ENCODE measurements at places on chromosomes 1 and 21.

GRCh38 chr1:41380979-41381691 lies 19.9 kb downstream of the FOXO6 start:
- no peak for DNase-seq

DNA sequence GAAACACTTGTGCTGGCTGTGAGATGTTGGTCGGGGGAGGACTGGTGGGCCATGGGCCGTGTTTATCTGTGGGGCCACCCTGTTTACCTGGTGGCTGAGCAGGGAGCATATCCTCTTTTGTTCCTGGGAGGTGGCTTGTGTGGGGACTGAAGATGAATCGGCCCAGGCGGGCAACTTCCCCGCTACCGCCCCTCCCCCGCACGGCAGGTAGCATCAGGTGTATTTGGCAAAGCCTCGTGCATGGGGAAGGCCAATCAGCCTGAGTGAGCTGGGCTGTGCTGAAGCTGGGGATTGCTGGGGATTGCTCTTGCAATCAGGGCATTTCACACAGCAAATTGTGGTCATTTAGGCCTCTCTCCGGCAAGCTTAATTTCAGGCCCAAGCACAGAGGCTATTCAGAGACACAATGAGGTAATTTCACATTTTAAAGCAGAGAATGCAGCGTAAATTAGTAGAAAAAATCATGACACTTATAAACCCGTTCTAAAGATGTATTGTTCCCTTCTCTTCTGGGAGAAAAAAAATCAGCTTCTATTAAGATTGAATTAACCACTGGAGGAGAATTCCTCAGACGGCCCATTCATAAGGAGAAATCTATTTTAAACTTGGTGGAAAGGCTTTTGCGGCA lies 197.7 kb upstream of the POU3F1 start:
- DNase-seq = no peak

- DNase-seq = no peak
These were observed 41.8 kb downstream of the BARHL2 start for GRCh38 chr1:90675161-90675847.

DNA sequence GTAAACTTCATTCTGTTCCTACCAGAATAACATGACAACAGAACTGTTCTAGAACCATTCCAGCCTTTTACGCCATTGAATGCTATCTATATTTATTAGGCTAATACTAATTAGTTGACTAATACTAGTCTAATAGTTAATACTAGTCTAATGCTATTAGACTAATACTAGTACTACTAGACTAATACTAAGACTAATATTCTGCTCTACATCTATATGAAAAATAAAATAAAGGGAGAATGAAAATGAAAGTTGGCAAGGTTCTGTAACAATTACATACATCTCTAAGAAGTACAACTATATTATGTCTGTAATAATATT lies 40.9 kb upstream of the LRRC8B start:
- no peak for DNase-seq

DNA sequence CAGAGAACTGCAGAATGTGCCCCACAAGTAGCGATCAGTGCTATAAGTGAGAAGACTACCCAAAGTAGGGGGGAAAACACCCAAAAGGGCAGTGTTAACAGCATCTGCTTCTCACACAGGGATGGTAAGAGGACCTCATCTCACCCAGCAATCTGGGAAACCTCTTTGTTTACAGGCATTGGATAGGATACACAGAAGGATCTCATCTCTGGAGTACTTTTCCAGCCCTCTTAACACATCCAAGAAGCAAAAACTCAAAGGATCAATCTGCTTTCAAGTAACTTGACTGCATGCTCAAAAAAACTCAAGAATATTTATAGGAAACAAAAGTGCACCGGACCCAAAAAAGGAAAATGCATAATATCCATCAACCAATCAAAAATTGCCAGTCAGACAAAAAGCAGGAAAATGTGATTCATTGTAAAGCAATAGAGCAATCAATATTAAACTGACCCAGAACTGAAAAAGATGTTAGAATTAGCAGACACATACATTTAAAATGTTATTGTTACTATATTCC lies 311.0 kb upstream of the CXADR start:
- no peak for DNase-seq

GRCh38 chr1:234980645-234981396 lies 147.8 kb downstream of the TOMM20 start:
- peak; percentile 76 for DNase-seq

DNA sequence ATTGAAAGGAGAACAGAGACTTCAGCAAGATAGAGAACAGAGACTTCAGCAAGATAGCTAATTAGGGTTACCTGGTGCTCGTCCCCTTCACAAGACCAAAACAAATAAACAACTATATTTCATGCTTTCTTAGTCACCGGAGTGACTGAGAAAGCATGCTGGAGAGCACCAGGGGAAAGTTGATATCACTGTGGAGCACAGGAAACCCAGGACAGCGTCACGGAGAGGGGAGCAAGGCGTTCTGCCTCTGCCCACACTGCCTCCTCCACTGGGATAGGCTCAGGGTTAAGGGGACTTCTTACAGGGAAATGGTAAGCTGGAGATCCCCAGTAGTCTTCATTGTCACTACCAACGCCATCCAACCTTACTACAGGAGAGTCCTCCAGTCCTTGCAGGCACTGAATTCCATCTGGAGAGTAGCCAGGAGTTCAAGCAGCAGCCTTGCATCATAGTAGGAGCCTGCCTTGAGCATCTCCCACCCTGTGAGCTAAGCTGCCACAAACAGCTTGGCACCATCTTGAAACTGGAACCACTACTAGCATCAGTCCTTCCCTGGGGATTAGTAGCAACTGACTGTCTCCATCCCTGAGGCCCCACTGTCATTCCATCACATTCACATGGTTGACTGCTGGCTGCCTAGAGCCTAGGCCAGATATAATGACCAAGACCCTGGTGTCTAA lies 239.4 kb downstream of the PLPP3 start:
- no peak for DNase-seq

DNA sequence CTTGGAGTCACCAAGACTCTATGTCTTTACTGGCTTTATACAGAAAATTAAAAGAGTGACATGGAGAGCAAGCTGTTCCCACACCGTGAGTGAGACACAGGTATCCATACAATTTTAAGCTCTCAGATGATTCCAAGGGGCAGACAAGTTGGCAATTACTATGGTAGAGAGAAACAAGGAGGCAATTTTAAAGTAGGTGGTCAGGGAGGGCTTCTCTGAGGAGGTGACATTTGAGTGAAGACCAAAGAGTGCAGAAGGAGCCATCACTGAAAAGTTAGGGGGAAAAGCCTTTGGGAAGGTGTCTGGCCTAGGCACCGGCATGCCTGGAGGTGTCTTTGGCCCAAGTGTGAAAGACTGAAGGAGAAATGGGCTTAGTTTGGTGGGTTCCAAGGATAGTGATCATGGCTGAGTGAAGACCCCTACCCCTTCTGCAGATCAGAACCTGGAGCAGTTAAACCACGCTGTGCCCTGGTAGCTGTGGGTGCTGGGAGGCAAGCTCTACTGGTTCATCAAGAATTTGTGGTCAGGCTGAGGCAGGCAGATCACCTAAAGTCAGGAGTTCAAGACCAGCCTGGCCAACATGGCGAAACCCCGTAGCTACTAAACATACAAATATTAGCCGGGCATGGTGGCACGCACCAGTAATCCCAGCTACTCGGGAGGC lies 10.4 kb downstream of the IFI6 start:
- DNase-seq = no peak

- no peak for DNase-seq
These were observed at the start of gene SLC30A10 for GRCh38 chr1:219927956-219928790. SLC30A10 (minus strand) TSS chr1:219928557; CDS start chr1:219928440, 117 bp downstream.

DNA sequence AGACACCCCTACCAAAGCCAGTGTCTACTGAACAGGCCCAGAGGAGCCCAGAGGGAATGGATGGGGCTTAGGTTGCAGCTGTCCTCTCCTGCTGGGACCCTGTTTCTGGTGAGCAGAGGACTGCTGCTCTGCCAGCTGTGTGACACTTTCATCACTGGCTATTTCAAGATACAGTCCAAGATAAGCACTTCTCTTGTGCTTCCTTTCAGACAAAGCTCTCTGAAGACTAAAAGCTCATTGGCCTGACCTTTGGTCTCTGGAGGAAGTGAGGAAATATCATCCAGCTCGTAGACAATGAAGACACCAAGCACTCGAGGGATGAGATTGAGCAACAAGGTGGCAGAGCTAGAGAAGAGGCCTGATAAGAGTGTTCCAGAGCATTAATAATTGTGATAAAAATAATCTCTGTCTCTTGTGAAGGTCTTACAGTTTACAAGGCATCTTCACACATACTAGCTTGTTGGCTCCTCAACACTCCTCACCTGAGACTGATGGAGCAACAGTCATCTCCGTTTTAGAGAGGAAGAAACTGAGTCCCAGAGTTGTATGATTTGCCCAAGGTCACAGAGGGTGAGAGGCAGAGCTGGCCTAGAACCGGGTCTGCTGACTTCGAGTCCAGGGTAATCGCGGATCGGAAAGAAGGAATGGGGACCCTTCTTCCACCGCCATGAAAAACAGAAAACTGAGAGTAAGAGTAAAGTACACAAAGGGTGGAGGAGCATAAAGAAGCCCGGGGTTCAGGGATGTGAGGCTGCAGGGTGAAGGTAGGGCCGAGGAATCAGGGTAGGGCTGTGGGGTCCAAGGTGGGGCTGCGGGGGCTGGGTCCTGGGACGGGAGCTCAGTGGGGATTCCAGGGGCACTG lies 666 bp downstream of the PAFAH2 start:
- DNase-seq = no peak

DNA sequence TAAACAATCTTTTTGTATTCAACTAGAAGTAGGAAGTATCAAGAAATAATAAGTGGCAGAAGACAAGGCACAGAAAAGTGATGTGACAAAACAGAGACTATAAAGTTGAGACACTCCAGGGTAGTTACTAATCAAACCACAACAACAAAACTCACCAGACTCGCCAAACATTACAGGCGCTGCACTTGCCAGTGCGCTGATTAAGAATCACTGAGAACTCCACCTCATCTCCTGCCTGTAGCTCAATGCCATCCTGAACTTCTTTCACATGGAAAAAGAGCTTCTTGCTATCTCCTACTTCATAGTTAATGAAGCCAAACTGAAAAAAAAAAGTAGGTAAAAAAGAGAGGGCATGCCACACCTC lies 2.8 kb upstream of the NRAS start:
- DNase-seq = no peak

DNA sequence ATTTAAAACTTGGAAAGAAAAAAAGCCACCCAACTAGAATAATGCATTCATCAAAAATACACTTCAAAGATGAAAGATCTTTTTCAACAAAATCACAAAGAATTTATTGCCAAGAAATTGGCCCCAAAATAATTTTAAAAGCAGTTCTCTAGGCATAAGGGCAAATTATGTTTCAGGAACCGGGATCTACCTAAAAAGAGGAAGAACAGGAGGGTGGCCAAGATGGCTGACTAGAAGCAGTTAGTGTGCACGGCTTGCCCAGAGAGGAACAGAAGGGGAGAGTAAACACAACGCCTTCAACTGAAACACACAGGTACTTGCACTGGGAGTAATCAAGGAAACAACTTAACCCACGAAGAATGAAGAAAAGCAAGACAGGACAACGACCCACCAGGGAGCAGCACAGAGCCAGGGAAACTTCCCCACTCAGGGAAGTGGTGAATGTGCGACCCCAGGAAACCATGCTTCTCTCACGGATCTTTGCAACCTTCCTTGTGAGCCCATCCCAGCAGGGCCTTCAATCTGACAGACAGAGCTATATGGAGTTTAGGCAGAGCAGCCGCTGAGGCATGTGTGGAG lies 46.1 kb downstream of the ACKR1 start:
- no peak for DNase-seq

GRCh38 chr1:71583756-71584155 lies 502.9 kb upstream of the ZRANB2 start:
- DNase-seq = no peak

GRCh38 chr1:58789996-58790660 lies 6.3 kb upstream of the JUN start:
- DNase-seq = no peak

GRCh38 chr1:168134642-168135041 lies 2.1 kb downstream of the GPR161 start:
- DNase-seq = no peak

GRCh38 chr1:108961752-108962486 lies 1.4 kb downstream of the CLCC1 start:
- no peak for DNase-seq

DNA sequence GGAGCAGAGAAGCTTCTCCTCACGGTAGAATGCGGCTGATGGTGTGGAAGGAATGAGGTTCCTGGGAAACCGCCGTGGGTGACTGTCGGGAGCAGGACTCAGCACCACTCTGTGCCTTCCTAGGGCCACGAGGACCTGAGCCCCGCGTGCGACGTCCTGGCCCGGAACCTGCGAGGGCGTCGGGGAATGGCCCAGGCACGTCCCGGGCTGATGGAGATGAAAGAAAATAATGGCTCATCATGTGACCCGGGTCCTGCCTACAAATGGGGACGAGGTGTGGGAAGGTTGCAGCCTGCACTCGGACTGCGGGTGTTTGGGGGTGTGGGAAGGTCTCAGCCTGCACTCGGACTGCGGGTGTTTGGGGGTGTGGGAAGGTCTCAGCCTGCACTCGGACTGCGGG lies 25.1 kb upstream of the TTLL10 start:
- DNase-seq = no peak

GRCh38 chr1:220182656-220183055 lies 88.7 kb downstream of the IARS2 start:
- no peak for DNase-seq

GRCh38 chr1:29651684-29652665 lies 415.7 kb downstream of the PTPRU start:
- no peak for DNase-seq

GRCh38 chr1:215957663-215958062 lies 390.6 kb downstream of the KCTD3 start:
- no peak for DNase-seq

DNA sequence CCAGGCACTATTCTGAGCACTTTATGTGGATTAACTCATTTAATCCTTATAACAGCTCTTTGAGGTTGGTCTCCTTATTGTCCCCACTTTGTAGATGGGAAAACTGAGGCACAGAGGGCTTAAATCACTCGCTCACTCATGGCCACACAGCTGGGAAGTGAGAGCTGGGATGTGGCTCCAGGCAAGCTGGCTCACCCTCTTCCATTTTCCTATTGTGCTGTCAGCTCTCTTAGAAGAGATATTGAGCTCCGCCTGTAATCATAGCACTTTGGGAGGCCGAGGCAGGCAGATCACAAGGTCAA lies 3.8 kb upstream of the COL8A2 start:
- DNase-seq = no peak

- no peak for DNase-seq
These were observed 10.4 kb downstream of the SKI start for GRCh38 chr1:2238361-2239012.

DNA sequence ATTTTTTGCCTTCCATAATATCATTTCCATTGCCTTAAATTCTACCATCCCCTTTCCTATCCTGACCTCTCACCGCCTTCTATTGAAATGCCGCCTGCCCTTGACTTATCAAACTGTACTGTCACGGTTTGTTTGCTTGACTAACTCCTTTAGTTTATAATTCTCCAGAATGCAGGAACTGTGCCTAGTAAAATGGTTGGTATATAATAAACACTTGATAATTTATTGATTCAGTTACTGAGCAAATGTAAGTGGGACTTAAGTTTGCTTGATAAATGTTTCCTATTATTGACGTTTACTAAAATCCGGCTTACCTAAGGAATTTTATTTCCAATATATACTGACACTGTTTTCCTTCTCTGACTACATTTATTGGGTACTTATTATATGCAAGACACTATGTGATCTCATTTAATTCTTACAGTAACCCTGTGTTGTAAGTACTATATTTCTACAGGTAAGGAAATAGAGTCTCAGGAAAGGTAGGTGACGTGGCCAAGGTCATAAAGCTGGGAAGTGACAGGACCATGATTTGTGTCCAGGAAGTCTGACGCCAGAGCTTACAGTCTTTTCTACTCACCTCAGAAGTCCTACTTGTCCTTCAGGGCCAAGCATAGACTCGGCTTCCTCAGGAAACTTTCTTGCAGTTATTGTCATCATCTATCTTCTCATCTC lies 35.7 kb downstream of the DPT start:
- no peak for DNase-seq

GRCh38 chr1:145955436-145955835 lies 2.4 kb downstream of the LIX1L start:
- no peak for DNase-seq
